BE2C (cell line): ENCODE measurements at places on chromosomes 16 and 17.
A peak's percentile ranks its signal among the peaks of the same experiment; 100 is the strongest.

- DNase-seq, result no peak
Measured at GRCh38 chr17:17560167-17560566, 31.3 kb downstream of the PEMT start.

DNA sequence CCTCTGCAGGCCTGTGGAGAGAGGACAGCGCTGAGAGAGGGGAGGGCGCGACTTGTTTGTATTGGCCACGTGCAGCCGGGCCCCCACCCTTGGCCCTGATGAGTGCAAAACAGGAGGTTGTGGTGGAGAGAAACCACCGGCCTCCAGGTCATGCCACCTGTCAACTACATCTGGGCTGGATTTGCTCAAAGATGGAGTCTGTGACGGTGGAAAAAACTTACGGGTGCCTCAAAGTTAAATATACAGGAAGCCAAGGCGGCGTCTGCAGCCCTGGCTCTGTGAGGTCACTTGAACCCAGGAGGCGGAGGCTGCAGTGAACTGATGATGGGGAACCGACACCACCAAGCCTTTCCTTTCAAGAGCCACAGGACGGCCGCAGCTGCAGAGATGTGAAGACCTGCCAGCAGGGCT is 15.7 kb downstream of the C16orf74 start:
- DNase-seq, result no peak

DNA sequence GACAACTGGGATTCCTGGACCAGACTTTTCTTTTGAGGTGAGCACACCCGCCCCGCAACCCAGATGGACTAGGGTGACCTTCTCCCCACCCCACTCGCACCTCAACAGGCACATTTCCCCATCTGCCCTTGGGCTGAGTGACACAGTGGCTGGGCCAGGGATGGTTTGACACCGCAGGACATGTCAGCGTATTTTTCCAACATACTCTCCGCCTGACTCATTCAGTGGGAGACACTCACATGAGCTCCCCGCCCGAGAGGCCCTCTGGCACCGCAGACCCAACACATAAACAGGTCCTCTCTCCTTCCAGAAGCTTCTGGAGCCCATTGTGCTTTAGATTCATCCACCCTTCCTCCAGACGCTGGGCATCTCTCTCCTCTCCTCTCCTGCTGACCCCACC is 69.4 kb downstream of the ZDHHC7 start:
- DNase-seq, result no peak

- DNase-seq, result no peak
Measured at GRCh38 chr17:42243493-42243982, 32.7 kb downstream of the STAT5B start.

DNA sequence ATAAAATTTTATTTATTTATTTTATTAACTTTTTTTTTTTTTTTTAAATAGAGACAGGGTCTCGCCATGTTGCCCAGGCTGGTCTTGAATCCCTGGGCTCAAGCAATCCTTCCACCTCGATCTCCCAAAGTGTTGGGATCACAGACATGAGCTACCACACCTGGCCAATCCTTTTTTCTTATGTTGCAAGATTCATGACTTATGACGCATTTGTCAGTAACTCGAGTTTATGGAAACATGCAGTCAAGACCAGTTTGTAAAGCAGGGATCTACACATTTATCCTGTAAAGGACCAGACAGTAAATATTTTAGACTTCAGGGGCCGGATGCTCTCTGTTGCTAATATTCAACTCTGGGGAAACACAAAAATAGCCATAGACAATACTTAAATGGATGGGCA is 9.4 kb upstream of the MAP2K6 start:
- DNase-seq, result no peak

- no peak for DNase-seq
Measured at GRCh38 chr17:48751733-48752398, 23.3 kb upstream of the HOXB13 start.

DNA sequence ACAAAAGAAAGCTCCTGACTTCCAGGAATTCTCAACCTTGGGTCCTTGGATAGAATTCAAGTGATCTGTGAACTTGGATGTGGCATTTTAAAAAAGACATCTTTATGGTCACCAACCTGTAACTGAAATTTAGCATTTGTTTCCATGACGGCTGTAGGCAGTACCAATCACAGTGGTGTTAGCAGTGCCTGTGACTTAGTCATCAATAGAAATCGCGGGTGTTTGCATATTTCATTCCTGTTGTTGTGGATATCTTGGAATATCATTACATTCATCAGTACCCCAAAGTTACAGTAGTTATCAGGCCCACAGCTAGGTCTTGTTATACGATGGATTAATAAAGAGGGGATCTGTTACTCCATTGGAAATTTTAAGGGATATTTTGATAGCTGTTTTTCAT is 81.6 kb downstream of the CMIP start:
- no peak for DNase-seq

DNA sequence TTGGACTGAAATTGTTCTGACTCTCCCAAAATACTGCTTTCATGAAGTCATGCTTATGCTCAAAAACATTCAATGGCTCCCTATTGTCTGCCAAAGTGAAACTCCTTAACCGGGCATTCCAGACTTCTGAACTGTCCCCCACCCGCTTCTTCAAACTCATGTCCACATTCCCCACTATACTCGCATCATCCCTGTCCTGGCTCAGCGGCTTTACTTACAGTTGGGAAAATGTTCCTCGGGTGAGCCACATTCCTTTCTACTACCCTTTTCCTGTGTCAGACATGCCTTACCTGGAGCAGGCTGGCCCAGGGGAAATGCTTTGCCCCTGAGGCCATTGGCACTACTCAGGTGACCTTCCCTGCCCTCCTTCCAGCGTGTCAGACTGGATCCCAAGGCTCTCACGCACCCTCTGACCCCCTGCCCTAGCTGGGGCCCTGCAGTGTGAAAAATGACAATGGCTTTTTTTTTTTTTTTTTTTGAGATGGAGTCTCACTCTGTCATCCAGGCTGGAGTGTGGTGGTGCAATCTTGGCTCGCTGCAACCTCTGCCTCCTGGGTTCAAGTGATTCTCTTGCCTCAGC is 5.3 kb downstream of the CYGB start:
- DNase-seq, result peak; percentile 5

DNA sequence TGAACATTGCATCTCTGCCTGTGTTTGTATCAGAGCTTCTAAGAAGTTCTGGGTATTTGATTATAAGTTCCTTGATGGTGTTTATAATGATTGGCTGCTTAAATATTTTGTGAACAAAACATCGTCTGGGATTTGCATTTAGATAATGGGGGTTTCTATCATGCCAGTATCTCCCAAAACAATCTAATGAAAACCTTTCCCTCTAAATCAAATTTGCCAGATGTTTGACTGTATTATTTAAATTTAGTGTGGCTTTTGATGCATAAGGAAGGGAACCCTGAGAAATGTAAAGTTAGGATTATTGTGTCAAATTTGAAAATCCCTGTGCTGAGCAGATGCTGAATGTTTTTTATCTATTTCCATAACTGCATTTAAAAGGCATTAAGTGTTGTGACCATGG is 159.9 kb downstream of the HS3ST3A1 start:
- no peak for DNase-seq

GRCh38 chr17:80737106-80738019 is 192.7 kb downstream of the RPTOR start:
- no peak for DNase-seq

DNA sequence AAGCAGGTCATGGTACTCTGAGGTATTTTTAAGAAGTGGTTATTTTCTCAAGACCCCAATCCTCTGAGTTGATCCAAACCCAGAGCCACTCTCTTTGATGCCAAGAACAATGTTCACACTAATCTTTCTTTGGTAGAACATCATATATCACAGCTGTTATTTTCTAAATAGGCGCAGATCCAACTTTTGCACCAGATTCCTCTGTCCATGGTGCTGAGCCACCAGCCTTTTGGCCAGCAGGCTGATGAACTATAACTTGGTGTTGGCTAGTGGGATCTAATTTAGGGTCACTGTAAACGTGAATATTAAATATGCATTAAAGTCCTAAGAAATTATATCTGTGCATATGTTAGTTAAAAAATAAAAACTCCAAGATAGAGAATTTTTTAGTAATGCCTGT is 7.0 kb upstream of the ZKSCAN2 start:
- no peak for DNase-seq

DNA sequence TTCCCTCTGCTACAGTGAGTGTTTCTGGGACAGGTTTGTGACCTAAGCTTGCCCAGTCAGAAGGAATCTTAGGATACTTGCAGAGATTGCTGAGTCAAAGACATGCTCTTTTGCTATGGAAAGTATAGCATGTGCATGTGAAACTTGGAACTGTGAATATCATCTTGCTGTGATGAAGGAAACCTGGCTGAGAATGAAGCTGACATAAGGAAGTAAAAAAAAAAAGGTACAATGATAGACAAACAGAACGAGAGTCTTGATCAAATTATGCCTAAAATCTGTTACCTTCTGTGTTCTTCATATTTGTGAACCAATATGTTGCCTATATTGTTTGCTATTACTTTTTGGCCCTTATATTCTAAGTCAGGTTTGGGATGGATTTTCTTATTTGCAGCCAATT is 525.7 kb downstream of the NPIPA7 start:
- DNase-seq, result no peak

DNA sequence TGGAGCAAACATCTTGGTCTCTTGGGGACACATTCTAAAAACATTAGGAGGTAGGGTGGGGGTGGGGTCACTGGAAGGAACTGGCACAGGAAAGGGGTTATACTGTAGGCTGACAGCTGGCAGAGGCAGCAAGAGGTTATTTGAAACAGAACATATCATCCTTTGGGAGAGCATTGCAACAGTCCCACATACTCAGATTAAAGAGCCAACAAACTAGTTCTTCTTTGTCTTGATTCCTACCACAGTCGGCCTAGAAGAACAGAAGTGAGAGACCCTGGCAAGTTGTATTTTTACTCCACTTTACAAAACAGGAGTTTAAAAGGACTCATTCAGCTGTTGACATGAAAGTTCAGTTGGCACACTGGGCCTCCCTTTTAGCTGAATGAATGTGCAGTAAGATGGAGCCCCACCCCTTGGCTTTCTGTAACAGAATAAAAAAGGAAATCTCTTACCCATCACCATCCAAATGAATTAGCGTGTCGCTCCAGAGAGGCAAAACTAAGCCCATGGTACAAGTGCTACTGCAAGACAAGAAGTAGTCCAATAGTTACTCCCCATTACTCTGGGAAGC is 54.6 kb upstream of the CORO6 start:
- DNase-seq, result no peak

GRCh38 chr16:57141822-57142631 is 43.8 kb downstream of the PSME3IP1 start:
- DNase-seq, result no peak

- no peak for DNase-seq
Measured at GRCh38 chr17:20925091-20925490, 117.7 kb downstream of the USP22 start.

DNA sequence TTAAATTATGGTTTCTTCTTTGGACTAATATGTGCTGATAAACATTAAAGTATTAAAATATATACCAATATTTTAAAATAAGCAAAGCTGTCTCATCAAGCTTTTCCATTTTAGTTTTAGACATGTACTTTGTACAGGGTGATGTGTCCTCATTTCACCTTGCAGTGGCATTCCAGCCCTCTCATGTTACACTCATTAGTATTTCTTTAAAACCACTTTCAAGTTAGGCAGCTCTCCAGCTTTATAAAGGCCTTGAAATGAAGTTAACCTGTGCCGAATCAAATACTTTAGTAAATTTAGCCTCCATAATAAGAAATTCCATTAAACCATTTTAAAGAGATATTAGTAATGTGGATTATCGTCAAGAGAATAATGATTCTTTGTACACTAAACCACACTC is 107.6 kb upstream of the HLF start:
- no peak for DNase-seq
